GM23248 (cell line): ENCODE measurements at places on chromosomes 11 and 22. TPM values are rescaled to one million over a fixed set of nuclear protein-coding genes. Genes with fewer than 3 reads are reported as not detected.
A peak's percentile ranks its signal among the peaks of the same experiment; 100 is the strongest.

Gene SLC22A25
- not detected in 2 replicates for total RNA-seq

- DNase-seq = no peak
Observed at GRCh38 chr11:109707411-109707810, 285.4 kb downstream of the C11orf87 start.

DNA sequence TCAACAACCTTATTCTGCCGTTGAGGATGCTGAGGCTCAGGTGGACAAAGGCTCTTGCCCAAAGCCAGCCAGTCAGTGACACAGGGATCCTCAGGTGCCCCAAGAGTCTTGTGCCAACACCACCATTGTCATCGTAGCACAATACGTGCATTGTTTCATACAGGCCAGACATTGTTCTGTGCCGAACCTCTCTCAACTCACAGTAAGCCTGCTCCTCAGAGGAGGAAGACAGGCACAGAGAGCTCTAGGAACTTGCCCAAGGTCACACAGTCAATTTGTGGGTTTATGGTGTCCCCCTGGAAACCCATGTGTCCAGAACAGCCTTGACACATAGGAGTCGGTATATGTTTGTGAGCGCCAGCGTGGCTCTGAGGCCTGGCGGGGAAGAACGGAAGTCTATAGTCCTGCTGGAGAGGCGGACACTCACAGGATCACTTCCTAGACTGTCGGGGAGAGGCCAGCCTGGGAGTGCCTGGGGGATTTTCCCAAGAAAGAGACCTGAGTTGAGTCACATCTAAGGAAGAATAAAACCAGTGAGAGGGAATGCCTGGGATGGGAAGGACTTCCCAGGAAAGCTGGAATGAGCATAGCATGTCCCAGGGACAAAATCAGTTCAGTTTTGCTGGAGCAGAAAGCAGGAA is 20.2 kb downstream of the LIF start:
- DNase-seq = no peak

DNA sequence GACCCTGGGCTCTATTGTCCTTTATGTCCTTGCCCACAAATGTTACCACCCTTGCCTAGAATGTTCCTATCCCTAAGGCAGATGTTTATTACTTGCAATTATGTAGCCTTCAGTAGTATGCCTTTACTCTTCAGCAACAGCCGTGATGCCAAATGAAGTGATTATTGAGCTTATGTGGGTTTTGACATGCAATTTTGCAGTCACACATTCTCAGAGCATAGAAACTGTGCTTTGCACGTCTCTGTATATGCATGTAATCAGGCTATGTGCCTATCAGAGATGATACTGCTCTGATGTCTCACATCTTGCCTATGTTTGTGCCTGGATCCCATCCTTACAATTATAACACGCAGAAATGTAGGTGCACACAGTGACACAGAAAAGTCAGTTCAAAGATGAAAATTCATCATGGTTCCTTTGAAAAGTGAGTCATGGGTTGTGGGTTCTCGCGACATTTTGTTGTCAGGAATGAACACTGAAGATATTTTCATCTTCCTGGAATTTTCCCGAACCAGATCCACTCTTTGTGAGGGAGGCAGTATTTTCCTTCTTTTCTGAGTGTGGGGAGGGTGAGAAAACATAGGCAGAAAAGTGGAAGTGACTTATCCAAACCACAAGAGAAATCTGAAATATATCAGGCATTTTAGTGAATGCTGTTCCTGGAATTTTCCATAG is 81.1 kb downstream of the BMAL1 start:
- DNase-seq = peak; percentile 63

DNA sequence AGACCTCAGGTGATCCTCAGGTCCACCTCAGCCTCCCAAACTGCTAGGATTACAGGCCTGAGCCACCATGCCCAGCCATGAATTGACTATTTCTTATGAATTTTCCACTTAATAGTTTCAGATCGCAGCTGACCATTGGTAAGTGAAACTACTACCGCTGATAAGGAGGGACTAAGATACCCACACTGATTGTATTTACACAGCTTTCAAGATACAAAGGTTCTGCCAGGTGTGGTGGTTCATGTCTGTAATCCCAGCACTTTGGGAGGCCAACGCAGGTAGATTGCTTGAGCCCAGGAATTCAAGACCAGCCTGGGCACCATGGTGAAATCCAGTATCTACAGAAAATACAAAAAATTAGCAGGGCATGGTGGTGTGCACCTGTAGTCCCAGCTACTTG is 3.9 kb downstream of the CHEK2 start:
- DNase-seq = no peak

- DNase-seq = peak; percentile 47
Observed at GRCh38 chr22:29524442-29525191, 28.9 kb downstream of the THOC5 start.

- DNase-seq = no peak
Observed at GRCh38 chr11:14118072-14118471, 155.5 kb downstream of the SPON1 start.

GRCh38 chr22:19733755-19734154 is 10.4 kb downstream of the GP1BB start:
- DNase-seq = no peak

- DNase-seq = no peak
Observed at GRCh38 chr22:20472629-20473442, 22.8 kb downstream of the KLHL22 start.

- DNase-seq = no peak
Observed at GRCh38 chr11:95239871-95240649, 9.1 kb upstream of the SESN3 start.

DNA sequence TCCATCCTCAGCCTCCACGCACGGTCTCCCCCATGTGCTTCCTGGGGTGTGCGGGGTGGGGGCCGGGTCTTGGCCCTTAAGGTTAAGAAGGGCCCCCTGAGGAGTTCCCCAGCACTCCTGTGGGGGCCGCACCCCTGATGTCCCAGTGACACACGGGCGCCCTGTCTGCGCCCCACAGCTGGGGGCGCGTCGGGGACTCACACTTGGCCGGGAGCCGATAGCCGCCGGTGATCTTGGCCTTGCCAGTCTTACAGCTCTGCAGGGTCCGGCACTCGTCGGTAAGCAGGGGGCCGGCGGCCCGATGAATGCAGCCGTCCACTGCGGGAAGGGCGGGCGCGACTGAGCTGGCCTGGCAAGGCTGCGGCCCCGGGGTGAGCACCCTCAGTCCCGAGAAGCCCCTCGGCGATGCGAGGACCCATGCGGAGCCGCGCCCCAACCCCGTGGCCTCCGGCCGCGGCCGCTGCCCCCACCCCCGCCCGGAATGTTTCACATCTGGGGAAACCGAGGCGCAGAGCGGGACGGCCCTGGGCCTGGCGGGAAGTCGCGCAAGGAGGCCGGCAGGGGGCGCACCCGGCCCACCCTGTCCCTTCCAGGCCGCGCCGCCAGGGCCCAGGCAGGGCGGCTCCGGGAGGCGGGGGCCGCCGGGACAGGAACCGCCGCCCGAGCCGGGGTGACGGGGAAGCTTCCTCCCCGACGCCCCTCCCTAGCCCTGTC is 13.9 kb downstream of the OTUB1 start:
- DNase-seq = peak; percentile 89

DNA sequence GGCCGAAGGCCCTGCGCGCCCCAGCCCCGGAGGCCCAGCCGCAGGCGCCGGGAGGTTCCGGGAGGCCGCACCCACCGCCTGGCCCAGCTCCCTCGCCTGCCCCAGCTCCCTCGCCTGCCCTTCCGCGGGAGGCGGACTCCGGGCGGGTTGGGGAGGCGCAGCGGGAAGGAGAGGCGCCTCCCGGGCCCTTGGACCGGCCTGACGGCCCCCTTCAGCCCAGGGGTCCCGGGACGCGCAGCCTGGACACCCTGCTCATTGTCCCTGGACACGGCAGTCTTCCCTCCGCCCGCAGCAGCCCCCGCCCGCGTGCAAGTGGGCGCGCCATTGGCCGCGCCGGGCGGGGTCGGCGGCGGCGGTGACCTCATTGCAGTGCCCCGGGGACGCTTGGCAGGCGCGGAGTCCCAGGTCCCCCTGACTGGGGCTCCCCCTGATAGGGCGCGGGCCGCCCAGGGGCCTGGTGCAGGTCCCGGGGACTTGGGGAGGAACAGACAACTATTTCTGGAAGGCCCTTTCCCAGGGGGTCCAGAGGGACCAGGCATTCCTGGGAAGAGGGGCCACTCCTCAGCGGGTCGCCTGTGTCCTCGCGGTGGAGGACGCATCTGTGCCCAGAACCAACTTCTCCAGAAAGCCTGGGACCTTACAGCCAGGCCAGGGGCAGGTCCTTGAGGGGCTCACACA is 501 bp downstream of the CD151 start:
- peak; percentile 85 for DNase-seq

DNA sequence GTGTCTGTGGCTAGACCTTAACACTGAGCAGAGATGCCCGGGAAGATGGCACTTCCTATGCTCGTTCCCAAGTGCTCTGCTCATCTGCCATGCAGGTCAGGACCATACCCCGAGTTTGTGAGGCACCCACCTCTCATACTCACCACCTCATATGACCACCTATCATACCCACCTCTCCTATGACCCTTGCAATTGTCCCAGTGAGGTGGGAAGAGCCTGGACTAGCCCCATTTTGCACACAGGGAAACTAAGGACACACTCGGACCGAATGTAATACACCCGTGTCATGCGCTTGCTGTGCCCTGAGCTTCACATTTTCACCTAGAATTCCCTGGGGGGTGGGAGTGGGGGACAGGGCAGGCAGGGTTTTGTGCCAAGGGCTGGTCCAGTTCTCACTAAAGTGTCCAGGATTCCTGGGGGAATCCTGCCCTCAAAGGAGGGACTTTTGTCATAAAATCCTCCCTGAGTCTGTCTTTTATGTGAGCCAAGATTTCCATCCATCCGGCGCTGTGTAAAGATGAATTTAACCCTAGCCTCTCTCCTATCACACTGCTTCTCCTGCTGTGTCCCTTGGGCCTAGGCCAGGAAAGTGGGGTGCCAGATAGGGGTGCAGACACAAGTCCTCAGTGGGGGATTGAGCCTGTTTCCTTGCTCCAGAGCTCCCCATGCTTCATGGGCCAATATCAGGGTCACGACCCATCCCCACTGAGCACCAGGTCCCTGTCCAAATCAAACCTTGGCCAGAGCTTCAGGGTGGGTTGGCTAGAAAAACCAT is 20.0 kb downstream of the TPBGL start:
- DNase-seq = no peak

- DNase-seq = peak; percentile 81
Observed at GRCh38 chr11:107563702-107564101, 1.8 kb downstream of the ALKBH8 start.

Gene PIH1D2
- 0.86 and 1.0 TPM in 2 replicates for total RNA-seq

Gene CYTH4
- total RNA-seq = not detected in 2 replicates

Gene PLEKHA7
- 0.43 TPM in 1 of 2 replicates, not detected in the other for total RNA-seq

DNA sequence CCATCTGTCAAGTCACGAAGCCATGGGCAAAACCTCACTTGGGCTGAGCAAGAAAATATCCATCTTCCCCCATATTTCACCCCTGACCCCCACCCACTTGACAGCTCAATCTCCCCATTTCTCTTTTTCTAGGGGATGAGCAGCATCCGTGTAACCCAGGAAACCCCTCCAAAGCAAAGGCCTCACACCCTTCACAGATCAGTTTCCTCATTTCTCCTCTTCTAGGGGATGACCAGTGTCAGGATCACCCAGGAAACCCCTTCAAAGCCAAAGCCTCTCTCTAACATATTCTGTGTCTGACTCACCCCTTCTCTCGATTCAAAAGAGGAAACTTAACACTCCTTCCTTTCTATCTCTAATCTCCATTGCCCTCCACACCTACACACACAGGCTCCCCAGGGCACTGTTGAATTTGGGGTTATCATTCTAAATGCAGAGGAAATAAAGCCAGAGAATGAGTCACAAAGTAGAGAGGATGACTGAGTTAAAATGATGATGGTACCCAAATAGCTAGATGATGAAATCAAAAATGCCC is 439.7 kb downstream of the BUD13 start:
- DNase-seq = no peak

- DNase-seq = no peak
Observed at GRCh38 chr11:1925373-1926155, 6.1 kb downstream of the TNNT3 start.

- DNase-seq = peak; percentile 47
Observed at GRCh38 chr11:14905104-14906033, 13.3 kb upstream of the CYP2R1 start.

Gene TRIM6
- total RNA-seq = 2.3 and 3.6 TPM in 2 replicates

Gene ANKRD42
- 17.8 and 22.0 TPM in 2 replicates for total RNA-seq

- no peak for DNase-seq
Observed at GRCh38 chr11:92324890-92325289, 100.3 kb downstream of the FAT3 start.
